Skeletal muscle cell (primary cell): ENCODE measurements at places on chromosomes 11 and 22.

GRCh38 chr22:39524089-39524752, 3.9 kb downstream of the ATF4 start:
- no peak for DNase-seq

- DNase-seq = no peak
Observed at GRCh38 chr22:27988704-27989103, 69.6 kb upstream of the PITPNB start.

DNA sequence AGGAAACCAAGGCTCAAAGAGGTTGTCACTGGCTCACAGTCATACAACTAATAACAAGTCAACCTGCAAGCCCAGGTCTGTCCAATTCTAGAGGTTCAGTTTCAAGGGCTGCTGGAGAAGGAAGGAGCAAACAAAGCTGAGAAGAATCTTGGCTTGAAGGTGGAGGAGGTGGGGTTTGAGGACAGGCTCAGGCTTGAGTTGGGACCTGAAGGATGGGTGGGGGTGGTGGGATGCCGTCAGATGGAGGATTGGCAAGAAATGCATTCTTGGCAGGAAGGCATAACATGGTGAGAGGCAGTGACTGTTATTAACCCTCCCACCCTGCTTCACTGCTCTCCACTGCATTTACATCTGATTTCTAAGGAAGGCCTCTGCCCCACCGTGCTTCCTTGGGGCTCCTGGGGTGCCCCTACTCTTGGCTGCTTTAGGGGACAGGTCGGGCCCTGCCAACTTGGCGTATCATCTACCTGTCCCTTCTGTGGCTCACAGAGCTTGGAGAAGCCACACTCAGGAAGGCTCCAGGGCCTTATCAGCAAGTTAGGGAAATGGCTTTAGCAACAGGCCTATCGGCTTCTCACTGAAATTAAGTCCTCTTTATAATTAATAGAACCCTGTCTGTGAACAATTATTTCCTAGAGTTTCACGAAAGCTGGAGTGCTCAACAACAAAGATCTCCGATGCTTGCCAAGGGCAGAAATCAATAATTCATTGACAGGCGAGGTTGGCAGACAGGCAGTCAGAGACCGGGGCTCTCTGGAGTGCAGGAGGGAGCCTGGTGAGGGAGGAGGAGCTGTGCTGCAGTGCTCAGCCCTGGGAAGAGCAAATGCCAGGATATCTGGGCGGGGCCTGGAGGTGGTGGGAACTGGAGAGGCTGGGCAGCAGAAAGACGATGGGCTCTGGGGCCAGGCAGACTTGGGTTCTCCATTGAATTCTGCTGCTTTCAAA, 84.9 kb upstream of the NARS2 start:
- DNase-seq = no peak

GRCh38 chr11:65066315-65066714, 8.0 kb upstream of the NAALADL1 start:
- DNase-seq = no peak

- DNase-seq = no peak
Observed at GRCh38 chr11:114826910-114827442, 148.6 kb downstream of the NXPE2 start.

- DNase-seq = no peak
Observed at GRCh38 chr11:3382613-3383285, 3.8 kb upstream of the ZNF195 start.

- DNase-seq = no peak
Observed at GRCh38 chr22:38653741-38654140, 2.5 kb downstream of the FAM227A start.
